Large intestine (tissue), 12 donors: ENCODE measurements at places on chromosomes 3 and 15. TPM values are rescaled to one million over a fixed set of nuclear protein-coding genes. Genes with fewer than 3 reads are reported as not detected.

SLC22A14 gene
- polyA plus RNA-seq, result 0.13 TPM

PPCDC gene
- 10.5 TPM for polyA plus RNA-seq

PLA2G4E gene
- 0.43 TPM for polyA plus RNA-seq

C3orf80 gene
- 0.72 TPM for polyA plus RNA-seq

DUOX1 gene
- polyA plus RNA-seq, result 2.6 TPM

IMPG2 gene
- 0.57 TPM for polyA plus RNA-seq
